Activated CD4-positive, alpha-beta T cell treated with anti-CD3 and anti-CD28 coated beads, Interleukin-2, amount 50 U/mL, for 48 hours (primary cell): ENCODE measurements at places on chromosomes 13 and 19.

- DNase-seq: no peak
Observed at GRCh38 chr19:17505223-17505622, 6.2 kb upstream of the PGLS start.

GRCh38 chr19:43984687-43985000 is 656 bp downstream of the ZNF155 start:
- no peak for DNase-seq

GRCh38 chr13:27088619-27089018 is 83.0 kb downstream of the USP12 start:
- DNase-seq: no peak

GRCh38 chr13:39676315-39676876 is 20.9 kb downstream of the COG6 start:
- no peak for DNase-seq

GRCh38 chr19:46213156-46213555 is 16.4 kb upstream of the IGFL1 start:
- no peak for DNase-seq

- no peak for DNase-seq
Observed at GRCh38 chr19:31772915-31773314, 423.7 kb upstream of the TSHZ3 start.

DNA sequence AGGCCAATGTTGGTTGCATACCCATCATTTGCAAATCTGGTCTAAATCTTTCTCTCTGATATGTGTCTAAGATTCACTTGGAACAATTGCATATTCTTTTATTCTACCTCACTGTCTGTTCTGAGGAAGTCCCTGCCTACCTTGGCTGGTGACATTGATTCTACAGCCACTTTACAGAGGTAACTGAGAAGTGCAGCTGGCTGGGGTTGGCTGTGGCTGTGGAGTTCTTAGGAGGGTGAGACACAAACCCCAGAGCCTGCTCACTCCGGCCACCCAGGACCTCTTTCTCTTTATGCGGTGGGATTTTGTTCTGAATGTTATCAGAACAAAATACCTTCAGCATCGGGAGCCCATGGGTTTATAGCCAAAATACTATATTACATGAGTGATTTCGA is 54.5 kb upstream of the IRS2 start:
- no peak for DNase-seq

GRCh38 chr19:6710273-6711077 is 10.0 kb downstream of the C3 start:
- no peak for DNase-seq
